ENCODE measurements at places on chromosomes 12 and 14. TPM values are rescaled to one million over a fixed set of nuclear protein-coding genes. Genes with fewer than 3 reads are reported as not detected.

DNA sequence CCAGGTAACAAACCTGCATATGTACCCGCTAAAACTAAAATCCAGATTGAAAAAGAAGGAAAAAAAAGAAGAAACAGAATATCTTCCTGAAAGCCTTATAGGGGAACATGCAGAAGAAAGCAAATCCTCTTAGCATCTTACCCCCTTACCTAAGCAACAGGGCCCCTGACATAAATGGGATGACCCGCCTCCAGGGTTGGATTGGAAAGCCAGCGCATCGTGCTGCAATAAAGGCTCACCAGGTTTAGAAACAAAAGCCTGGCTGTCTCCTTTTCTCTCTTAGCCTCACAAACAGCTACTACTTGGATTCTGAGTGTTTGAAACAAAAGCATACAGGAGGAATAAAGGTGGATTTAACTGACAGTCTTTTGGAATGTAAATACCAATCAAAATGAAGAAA is 13.8 kb upstream of the ADCK1 start:
- H3K36me3 ChIP-seq, result no peaks in the 10 kb centered on the region
- no peak for DNase-seq
- peaks cover 15% of the 10 kb centered on the region for H3K27me3 ChIP-seq
- no peak overlapping the region for H3K27ac ChIP-seq
- H3K4me3 ChIP-seq, result no peak overlapping the region

DNA sequence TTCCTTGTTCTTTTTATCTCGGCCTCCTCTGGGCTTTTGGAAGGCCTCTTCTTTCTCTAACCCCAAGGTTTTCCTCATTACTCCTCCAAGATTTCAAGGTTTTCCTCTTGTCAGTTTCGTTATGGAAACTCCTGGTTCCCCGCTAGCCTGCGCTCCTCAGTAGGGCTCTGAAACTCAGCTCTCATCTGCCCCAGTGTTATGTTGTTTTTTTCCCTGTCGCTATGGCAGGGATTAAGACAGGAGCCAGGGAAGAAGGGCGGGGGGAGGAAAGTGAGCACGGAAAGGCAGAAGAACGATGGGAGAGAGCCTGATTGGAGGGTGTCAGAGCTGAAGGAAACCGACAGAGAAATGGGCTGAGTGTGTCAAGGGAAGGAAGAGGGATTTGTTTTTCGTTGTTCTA is 26.5 kb upstream of the JDP2 start:
- H3K36me3 ChIP-seq, result no peaks in the 10 kb centered on the region
- no peak overlapping the region for H3K4me3 ChIP-seq
- H3K27me3 ChIP-seq, result peaks cover 3% of the 10 kb centered on the region
- no peak for DNase-seq

GRCh38 chr12:77540097-77540496 is 290.6 kb upstream of the NAV3 start:
- H3K36me3 ChIP-seq, result no peaks in the 10 kb centered on the region
- H3K4me3 ChIP-seq, result no peak overlapping the region
- H3K27ac ChIP-seq, result no peak overlapping the region
- no peak for DNase-seq
- H3K4me1 ChIP-seq, result no peaks in the 10 kb centered on the region

- no peaks in the 10 kb centered on the region for H3K36me3 ChIP-seq
- no peak overlapping the region for H3K4me3 ChIP-seq
- peak; percentile 15 for DNase-seq
- peaks cover 10% of the 10 kb centered on the region for H3K4me1 ChIP-seq
These were observed 169.5 kb upstream of the RTL1 start for GRCh38 chr14:101072945-101073597.

DNA sequence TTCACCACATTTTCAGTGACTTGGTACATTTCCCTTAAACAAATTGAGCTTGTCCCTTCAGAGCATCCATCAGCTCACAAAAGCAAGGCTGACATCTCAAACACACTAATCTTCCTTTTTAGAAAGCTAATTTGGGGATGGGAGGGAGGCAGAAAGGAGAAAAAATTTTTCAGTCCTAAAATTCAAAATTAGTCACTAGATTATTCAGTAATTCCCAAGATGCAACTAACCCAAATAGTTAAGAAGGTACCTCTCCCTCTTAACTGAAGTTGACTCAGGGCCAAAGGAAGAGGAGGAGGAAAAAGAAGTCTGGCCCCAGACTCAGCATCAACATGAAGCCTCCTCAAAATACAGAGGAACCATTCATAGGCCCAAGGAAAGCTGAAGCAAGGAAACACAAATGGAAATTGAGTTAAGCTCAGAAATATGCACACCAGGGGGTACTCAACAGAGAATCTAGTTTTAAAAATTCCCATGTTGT is 21.7 kb downstream of the CBX5 start:
- H3K27ac ChIP-seq, result no peak overlapping the region
- no peaks in the 10 kb centered on the region for H3K27me3 ChIP-seq
- peaks cover 26% of the 10 kb centered on the region for H3K4me1 ChIP-seq
- no peak for DNase-seq

DNA sequence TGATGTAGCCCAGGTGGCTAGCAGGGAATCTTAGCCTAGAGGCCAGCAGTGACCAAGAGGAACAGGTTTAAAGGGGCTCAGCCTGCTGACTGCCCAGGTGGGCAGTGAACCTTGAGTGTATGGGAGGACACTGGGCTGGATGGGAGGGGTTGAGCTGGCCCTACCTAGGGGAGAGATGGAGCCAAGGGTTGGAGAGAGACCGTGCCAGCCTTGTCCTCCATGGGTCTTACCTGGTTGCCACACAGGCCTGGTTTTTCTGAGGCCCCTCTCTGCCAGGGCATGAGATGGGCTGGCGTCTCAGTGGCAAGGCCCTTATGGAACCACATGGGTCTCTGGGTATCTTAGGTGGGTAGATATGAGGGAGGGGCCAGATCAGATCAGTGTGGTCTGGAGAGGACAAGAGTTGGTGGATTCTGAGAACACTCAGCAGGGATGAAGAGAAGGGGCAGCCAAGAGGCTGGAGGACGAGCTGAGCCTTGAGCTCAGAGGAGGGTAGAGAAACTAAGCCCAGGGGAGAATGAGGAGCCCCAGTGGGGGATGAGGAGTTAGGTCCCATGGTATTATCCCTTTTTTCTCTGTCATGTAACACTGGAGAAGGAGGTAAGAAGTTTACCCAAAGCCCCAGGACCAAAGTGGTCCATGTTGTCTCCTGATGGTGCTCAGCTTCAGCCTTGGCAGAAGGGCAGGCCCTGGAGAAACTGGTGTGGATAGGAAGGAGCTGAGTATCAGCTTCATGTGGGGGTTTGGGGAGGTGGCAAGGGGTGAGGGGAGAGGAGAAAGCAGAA is 3.7 kb downstream of the GZMB start:
- no peaks in the 10 kb centered on the region for H3K27me3 ChIP-seq
- H3K36me3 ChIP-seq, result no peaks in the 10 kb centered on the region
- no peak overlapping the region for H3K4me3 ChIP-seq
- no peaks in the 10 kb centered on the region for H3K4me1 ChIP-seq
- no peak overlapping the region for H3K27ac ChIP-seq
- no peak for DNase-seq

GRCh38 chr12:115528466-115528865 is 749.0 kb downstream of the MED13L start:
- H3K36me3 ChIP-seq, result no peaks in the 10 kb centered on the region
- no peak overlapping the region for H3K4me3 ChIP-seq
- H3K27ac ChIP-seq, result no peak overlapping the region
- H3K27me3 ChIP-seq, result peaks cover under 1% of the 10 kb centered on the region
- H3K4me1 ChIP-seq, result no peaks in the 10 kb centered on the region

DNA sequence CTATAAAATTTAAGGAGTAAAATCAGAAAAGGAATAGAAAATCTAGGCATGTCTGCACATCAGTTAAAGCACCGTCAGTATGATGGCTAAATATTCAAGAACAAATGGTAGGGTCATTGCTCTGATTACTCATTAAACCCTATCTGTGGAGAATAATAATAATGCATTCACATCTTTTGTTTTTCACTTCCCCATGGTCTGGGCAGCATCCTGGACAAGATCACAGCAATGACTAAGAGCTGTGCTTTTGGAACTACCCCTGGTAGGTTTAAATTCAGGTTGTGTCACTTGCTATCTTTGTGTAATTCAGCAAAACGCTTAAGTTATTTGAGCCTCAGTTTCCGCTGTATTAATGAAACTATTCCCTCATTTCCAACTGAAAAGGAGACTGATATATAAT is 33.1 kb downstream of the C12orf42 start:
- no peak for DNase-seq
- H3K4me3 ChIP-seq, result no peak overlapping the region
- H3K27me3 ChIP-seq, result no peaks in the 10 kb centered on the region
- H3K27ac ChIP-seq, result peak overlapping the region; percentile 7
- no peaks in the 10 kb centered on the region for H3K36me3 ChIP-seq
- peaks cover 32% of the 10 kb centered on the region for H3K4me1 ChIP-seq

DNA sequence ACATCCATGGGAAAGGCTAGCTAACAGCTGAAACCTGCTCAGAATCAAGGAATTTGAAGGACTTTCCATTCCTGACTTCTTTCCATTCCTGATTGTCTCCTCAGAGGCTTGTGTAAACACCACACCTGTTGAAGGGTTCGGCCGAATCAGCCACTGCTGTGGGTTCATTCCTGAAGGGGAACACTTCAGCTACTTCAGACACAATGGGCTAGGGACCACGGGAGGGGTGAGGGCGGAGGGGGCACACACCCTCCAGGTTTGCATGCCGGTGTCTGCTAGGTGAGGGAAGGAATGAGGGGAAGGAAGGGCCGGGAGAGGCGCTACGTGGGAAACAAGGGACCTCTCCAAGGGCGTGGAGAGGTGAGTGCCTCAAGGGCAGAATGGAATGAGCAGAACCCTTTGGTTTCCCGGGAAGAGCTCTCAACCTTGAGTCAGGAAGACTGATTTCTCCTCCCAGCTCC is 1.3 kb downstream of the GPRC5A start:
- no peak overlapping the region for H3K27ac ChIP-seq
- peaks cover 12% of the 10 kb centered on the region for H3K4me1 ChIP-seq
- H3K36me3 ChIP-seq, result no peaks in the 10 kb centered on the region
- DNase-seq, result no peak
- H3K27me3 ChIP-seq, result peaks cover 47% of the 10 kb centered on the region

Gene KCNC2
- total RNA-seq, result not detected

DNA sequence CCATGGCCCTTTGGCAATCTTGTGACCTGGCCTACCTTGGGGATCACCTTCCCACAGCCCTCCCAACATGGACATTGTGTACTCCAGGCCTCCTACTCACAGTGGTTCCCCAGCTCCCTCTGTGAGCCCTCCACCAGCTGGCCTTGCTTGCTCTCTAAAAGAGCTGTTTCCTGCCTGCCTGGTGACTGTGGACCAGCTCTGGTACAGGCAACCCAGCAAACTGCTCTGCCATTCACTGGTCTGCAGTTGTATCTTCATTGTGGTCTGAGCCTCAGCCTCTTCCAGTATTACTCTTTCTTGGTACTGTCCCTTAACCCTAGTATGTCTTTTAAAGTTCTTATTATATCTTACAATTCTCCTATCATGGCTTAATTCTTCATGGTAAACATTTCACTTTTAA is 236.2 kb downstream of the KTN1 start:
- H3K27ac ChIP-seq, result no peak overlapping the region
- DNase-seq, result no peak
- H3K4me1 ChIP-seq, result peaks cover 4% of the 10 kb centered on the region
- peaks cover 3% of the 10 kb centered on the region for H3K27me3 ChIP-seq
- H3K4me3 ChIP-seq, result no peak overlapping the region

DNA sequence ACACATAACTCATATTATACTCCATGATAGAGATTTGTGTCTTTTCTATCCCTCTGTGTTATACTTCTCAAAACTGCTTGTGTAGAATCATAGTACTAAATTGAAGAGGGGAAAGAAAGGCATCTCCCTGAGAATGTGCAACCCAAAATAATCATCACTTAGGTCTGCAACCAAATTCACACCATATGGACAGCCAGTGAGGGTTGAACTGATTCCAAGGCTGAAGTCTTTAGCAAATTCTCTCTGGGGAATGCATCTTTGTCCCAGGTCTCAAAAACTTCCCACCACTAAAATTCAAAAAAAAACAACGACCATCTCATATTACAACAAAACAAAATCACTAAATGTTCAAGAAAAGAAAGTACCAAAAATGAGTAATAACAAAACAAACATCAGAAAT is 11.0 kb downstream of the ZFC3H1 start:
- DNase-seq, result no peak
- peaks cover 27% of the 10 kb centered on the region for H3K36me3 ChIP-seq
- H3K27ac ChIP-seq, result no peak overlapping the region

DNA sequence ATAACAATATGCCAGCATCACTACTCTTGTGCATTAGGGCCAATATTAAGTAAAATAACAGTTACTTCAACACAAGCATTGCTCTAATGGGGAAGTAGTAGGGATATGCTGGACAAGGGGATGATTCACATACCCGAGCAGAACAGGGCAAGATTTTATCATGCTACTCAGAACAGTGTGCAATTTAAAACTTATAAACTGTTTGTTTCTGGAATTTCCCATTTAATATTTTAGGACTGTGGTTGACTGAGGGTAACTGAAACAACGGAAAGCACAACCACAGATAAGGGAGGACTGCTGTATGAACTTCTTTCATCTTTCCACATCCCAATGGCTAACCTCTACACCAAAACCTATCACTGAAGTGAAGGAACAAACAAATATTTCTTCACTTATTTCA is 36.8 kb downstream of the SARNP start:
- peaks cover 74% of the 10 kb centered on the region for H3K36me3 ChIP-seq
- DNase-seq, result no peak
- H3K27ac ChIP-seq, result no peak overlapping the region
- no peaks in the 10 kb centered on the region for H3K27me3 ChIP-seq
- peaks cover under 1% of the 10 kb centered on the region for H3K4me1 ChIP-seq

Gene LMO3
- not detected for total RNA-seq

- no peak for DNase-seq
- no peak overlapping the region for H3K4me3 ChIP-seq
- no peak overlapping the region for H3K27ac ChIP-seq
- H3K4me1 ChIP-seq, result no peaks in the 10 kb centered on the region
These were observed 254.0 kb upstream of the ATXN7L3B start for GRCh38 chr12:74283646-74284045.

Gene KHNYN
- total RNA-seq, result 121 TPM

Gene RPS6KL1
- 5.2 TPM for total RNA-seq

GRCh38 chr14:102770147-102771123 is 6.8 kb upstream of the TRAF3 start:
- no peak overlapping the region for H3K4me3 ChIP-seq
- no peaks in the 10 kb centered on the region for H3K27me3 ChIP-seq
- DNase-seq, result no peak
- H3K4me1 ChIP-seq, result peaks cover 83% of the 10 kb centered on the region
- H3K27ac ChIP-seq, result peak overlapping the region; percentile 97
- no peaks in the 10 kb centered on the region for H3K36me3 ChIP-seq

GRCh38 chr14:103337794-103338193 is 3.8 kb downstream of the EIF5 start:
- DNase-seq, result no peak
- peak overlapping the region; percentile 18 for H3K27ac ChIP-seq
- peaks cover 80% of the 10 kb centered on the region for H3K36me3 ChIP-seq
- peaks cover 32% of the 10 kb centered on the region for H3K4me1 ChIP-seq
- no peak overlapping the region for H3K4me3 ChIP-seq

GRCh38 chr12:27398466-27398865 is 48.1 kb upstream of the SMCO2 start:
- no peak for DNase-seq
- no peaks in the 10 kb centered on the region for H3K36me3 ChIP-seq
- H3K27ac ChIP-seq, result no peak overlapping the region
- H3K27me3 ChIP-seq, result no peaks in the 10 kb centered on the region
- H3K4me3 ChIP-seq, result no peak overlapping the region
